ENCODE measurements at places on chromosomes 4 and X.

GRCh38 chrX:34275699-34276098 is 143.6 kb upstream of the FAM47A start:
- no peak for DNase-seq

DNA sequence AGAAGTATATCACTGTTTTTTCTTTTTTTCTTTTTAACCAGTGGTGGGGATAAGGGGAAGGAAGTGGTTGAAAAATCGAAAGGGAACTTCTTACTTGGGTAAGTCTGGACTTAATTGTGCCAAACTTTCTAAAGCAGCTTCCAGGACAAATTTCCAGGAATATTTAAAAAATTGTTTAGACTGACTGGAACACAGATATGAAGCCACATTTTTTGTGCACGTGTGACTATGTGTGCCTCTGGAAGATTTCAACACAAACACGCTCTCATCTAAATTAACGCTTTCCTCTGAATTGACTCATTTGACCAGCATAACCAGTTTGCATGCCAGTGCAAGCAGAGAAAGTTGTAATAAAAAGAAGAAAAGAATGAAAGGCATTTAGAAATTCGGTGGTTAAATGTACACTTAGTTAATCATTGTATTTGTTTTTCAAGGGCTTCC is 18.8 kb upstream of the YTHDC1 start:
- no peak for DNase-seq

DNA sequence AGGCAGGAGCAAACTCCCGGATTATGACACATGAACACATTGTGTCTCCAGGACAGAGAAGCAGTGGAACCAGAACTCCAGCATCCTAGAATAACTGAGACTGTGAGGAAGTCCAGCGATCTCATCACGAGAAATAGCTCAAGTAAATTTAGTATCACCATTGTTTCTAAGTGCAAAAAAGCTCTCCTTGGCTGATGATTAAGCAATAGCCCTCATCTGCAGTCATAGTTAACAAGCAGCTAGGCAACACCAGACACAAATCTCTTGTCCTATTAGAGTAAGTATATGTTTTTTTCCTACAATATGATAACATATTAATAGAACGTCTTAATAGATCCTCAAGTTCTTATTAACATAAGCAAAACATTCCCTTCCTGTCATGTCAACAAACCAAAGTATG is 2.4 kb upstream of the CFAP299 start:
- DNase-seq, result no peak

- no peak for DNase-seq
These were observed 167.9 kb downstream of the MAML3 start for GRCh38 chr4:139986106-139986505.

GRCh38 chrX:73913580-73913979 is 350.6 kb downstream of the CHIC1 start:
- DNase-seq, result no peak

DNA sequence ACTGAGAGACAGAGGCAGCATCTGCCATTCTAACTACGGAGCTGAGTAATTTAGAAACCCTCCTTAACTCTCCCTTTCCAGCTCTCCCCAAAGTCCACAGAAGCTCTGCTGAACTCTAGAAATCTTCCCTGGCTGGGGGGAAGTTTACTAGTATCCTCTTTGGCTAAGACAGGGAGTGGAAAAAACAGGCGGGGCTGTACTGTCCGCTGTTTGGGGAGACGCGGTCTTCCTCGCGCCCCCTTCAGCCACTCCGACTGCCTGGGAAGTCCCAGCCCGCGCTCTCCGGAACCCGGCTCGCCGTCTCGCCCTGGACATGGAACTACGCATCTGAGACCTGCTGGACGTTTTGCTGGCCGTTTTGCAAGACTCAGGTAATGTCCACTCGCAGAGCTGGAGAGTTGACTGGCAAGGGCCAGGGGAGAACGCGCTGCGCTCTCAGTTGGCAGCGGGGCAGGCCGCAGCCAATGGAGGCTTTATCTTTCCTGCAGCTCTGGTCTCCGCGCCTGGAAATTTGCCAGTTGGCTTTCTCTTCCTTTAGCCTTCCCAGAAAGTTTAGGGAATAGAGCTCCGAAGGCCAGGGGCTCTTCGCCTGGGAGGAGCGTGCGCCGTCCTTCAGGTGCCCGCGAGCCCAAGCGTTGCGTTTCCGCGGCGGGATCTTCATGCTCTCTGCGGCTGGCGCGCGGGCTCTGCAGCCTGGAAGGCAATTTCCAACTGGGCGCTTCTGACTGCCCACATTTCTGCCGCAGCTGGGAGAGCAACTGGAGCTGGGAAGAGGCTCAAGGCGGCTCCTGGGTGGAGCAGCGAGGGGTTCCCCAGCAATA is 892 bp downstream of the IL1RAPL2 start:
- DNase-seq, result no peak

DNA sequence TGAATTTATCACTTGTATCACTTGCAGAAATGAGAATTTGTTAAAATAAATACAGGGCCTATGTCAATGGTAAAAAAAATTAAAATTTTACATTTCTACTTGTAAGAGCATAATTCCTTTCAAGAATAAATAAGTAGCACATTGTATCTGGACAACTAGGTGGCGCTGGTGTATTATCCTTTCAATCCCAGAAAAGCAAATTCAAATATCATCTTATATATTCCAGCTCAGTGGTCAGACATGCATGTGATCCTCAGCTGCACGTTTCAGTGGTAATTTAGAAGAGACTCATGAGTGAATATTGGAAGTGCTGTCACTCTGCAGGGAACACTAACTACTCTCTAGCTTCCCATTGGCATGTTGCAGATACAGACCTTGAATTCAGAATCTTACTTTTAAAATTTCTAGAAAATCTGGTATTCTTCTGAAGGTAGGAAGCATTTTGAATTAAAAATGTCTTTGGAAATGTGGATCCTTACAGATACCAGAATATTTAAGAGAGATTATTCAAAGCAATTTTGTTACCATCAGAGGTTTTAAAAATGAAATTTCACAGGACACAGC is 1414.7 kb upstream of the TENM3 start:
- DNase-seq, result no peak

DNA sequence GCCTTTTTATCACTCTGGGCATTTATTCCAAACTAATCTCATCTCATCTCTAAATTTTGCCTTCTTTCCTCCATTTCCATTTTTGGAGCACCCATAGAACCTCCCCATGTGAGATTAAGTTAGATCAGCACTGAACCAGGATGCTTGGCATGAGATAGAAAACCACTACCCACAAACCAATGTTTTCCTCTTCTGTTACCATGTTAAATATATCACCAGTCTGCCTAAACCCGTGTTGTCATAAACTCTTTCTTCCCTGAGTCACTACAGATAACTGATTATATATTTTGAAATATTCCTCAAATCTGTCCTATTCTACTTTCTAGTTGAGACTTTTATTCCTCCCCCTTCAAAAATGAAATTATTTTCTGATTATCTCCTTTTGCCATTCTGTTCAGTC is 37.6 kb downstream of the GABRB1 start:
- no peak for DNase-seq

DNA sequence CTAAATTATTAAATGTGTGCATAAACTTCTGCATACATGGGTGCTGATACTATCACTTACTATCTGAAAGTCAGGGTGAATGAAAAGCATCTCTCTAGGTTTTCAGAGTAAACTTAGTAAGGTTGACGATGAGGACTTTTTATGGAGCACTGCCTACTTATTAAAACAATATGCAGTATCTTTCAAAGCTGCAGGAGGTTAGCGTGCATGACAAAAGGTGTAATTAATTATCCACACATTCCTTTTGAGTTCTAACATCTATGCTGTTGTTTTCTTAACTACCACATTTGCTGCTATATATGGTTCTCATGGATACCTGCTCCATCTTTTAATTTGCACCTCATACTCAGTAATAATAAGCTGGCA is 256.2 kb downstream of the FSTL5 start:
- DNase-seq, result no peak

- DNase-seq, result no peak
These were observed 13.4 kb upstream of the NHS start for GRCh38 chrX:17361620-17362019.

Measured in T-helper 22 cell (primary cell).